ENCODE measurements at places on chromosomes 12 and 14.

DNA sequence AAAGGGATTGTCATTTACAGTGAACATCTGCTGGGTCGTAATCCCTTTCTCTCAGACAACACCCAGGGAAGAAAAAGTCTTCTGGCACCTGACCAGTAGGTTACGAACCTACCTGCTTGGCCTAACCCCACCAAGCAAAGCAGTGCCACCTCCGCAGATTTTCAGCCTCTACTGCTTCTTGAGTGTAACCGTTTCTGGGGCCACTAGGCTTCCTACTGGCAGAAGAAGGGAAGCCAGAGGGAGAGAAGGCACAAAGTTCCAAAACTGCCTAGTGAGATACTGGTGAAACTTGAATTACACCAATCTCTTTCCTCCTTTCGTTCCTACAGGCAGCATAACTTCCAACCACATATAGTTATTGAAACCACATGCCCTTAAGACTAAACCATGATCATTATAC lies 383.6 kb downstream of the BCAT1 start:
- no peak for DNase-seq

DNA sequence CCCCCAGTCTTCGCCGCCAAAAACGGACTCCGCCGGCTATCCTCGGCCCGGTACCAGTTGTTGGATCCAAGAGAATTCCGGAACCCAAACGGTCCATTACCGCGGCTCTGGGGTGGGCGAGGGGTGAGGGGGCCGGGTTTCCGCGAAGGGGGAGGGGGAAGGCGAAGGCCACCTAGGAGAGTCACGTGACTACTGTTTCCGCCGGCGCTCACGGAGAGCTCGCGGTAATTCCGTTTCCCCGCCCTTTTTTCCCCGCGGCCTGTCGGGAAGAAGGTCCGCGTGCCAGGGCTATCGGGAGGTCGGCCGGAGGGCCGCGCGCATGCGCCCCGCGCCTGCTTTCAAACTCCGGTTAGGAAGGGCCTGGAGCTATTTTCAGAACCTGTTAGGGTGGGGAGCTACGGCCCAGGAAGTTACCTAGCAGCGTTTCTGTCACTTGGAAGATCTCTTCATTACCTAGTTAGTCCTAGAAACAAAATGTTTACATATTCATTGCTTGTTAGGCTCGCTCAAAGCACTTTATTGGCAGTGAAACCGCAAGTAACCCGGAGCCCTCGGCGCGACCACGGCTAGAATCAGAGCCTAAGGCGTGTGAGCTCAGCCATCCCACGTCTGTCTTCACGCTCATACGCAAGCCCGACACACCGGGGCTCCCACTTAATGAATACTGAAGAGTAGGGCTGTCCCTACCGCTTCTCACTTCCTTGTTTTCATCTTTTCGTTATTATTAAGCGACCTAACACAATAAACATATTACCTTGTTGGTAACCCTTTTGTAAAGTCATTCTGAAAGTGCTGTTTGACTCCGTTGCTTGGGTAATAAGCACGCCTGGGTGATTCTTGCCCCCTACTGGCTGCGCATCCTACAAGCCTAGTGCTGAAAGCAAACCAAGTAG lies 624 bp upstream of the SBNO1 start:
- DNase-seq, result peak; percentile 94

DNA sequence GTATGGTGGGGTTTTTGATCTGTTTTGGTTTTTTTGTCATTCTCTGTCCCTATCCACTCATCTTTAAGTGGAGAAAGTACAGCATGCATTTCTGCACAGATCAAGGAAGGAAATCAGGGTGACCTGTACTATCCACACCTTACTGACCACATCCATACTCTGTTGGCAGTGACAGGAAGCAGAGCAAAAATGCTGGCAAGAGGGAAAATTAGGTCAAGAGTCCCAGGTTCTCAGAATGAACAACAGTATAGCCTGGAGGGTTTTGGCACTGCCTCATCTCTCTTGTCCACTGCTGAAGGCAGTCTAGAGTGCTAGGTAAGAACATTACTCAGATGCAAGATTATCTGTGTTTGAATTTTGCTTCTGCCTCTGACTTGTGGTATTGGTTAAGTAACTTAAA lies 70.7 kb downstream of the TAOK3 start:
- DNase-seq, result no peak

- no peak for DNase-seq
These were observed 74.2 kb downstream of the PAPOLA start for GRCh38 chr14:96576359-96576758.

GRCh38 chr14:26199590-26200370 lies 398.1 kb downstream of the NOVA1 start:
- no peak for DNase-seq

GRCh38 chr12:100566887-100567637 lies 6.4 kb upstream of the GAS2L3 start:
- DNase-seq, result no peak

All from NCI-H1092 (cell line).